ENCODE measurements at places on chromosomes 6 and 20. TPM values are rescaled to one million over a fixed set of nuclear protein-coding genes. Genes with fewer than 3 reads are reported as not detected.

RARS2 gene
- total RNA-seq: 38.8 TPM

GPSM3 gene
- 313 TPM for total RNA-seq

ANKS1A gene
- 15.6 TPM for total RNA-seq

HLA-C gene
- 1,481 TPM for total RNA-seq

FAM217A gene
- not detected for total RNA-seq

TUBB1 gene
- total RNA-seq: not detected

SDCBP2 gene
- total RNA-seq: 0.94 TPM

HDGFL1 gene
- total RNA-seq: not detected

CHD6 gene
- 93.2 TPM for total RNA-seq

OR2J3 gene
- total RNA-seq: not detected

HLA-G gene
- 0.28 TPM for total RNA-seq

GABRR1 gene
- not detected for total RNA-seq

PTCRA gene
- not detected for total RNA-seq

MEI4 gene
- not detected for total RNA-seq

All from CD4-positive, alpha-beta memory T cell (primary cell).